Type B pancreatic cell (in vitro differentiated cells): ENCODE measurements at places on chromosomes 4 and X.

DNA sequence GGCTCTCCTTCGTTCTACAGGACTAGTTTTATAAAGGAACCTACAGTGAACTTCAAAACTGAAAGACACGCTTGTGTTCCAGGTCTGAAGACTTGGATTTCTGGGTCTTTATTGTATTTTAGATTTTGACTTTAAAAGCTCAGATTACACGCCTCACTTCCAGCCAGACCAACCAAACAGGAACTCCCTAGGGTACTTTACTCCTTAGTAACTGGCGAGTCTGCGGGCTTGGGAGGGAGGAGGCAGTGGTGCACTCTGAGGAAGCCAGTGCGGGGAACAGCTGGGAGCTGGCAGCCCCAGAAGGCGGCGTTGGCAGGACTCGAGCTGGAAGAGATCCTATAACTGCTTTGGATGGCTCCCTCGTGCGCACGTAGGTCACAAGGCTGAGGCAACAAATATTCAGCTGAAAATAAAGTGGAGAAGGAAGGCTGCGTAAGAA is 391 bp upstream of the PHKA1 start:
- DNase-seq = no peak

DNA sequence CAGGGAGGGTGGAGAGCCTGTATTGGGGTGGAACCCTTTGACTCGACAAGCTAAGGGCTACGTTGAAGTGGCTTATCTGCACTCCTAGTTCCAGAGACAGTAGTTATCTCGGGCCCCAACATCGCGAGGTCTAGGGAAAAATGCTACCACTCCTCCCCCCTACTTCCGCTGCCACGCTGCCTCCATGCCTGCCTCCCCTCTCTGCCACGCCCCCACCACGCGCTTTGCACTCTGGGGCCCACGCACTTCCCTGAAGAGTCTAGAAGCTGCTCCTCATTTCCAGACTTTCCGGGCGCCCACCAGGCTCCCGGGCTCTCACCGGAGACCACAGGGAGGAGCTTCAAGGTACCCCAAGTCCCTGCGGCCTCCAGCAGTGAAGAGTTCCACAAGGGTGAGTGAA is at the start of gene PASD1:
TSS of gene PASD1 (plus strand) at position 227 of the 400 bp plus-strand sequence. CDS start 37,879 bp downstream, outside the sequence.
- DNase-seq = no peak

GRCh38 chr4:176791591-176792325 is 964 bp downstream of the VEGFC start:
- peak; percentile 68 for DNase-seq

DNA sequence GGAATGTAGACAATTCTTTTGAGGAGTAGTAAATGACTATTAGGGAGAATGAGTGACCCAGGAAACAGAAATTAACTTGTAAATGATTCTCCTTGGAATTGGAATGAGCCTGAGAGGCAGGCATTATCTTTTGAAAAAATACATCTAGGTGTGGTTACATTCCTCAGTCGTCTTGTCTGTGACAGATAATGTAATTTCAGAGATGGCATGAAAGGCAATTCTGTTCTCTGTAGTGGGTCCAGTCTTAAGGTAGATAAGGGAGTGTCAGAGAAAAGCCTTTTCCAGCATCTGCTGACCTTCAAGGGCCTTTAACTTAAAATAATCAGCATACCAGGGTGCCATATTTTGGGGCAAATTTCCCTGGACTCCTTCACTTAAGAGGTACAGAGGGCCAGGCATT is 35.1 kb downstream of the HERC6 start:
- no peak for DNase-seq

DNA sequence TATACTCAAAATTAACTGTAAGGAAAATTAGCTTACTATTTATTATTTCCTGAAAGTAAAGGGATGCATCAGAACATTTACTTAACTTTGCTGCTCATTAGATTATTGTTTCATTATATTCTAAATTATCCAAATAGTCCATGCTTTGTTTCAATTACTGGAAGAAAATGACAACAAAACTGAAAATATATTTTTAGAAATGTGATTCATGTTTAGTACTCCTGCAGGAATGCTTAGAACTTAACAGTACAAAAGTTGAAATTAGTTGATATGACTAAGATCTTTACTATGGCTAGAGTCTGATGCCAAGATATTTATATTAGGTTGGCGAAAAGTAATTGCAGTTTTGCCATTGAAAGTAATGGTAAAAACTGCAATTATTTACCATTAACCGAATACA is 660.5 kb upstream of the PABPC4L start:
- no peak for DNase-seq
